COLO829 (cell line): ENCODE measurements at places on chromosomes 16 and 17.

DNA sequence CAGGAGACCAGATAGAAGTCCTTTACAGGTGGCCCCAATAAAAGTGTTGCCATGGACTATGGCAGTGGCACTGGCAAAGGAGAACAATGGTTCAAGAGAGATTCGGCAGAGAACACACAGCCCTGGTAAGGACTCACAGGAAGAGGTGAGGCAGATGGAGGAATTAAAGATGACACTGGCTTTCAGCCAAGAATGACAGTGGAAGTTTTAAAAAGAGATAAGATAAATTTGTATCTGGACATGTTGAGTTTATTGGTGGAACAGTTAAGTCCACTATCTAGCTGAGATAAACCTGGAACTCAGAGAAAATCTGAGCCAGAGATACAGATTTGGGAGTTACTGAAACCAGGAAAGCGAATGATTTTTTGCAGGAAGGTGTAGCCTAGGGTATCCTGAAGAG is 20.1 kb downstream of the CMC2 start:
- no peak for DNase-seq

DNA sequence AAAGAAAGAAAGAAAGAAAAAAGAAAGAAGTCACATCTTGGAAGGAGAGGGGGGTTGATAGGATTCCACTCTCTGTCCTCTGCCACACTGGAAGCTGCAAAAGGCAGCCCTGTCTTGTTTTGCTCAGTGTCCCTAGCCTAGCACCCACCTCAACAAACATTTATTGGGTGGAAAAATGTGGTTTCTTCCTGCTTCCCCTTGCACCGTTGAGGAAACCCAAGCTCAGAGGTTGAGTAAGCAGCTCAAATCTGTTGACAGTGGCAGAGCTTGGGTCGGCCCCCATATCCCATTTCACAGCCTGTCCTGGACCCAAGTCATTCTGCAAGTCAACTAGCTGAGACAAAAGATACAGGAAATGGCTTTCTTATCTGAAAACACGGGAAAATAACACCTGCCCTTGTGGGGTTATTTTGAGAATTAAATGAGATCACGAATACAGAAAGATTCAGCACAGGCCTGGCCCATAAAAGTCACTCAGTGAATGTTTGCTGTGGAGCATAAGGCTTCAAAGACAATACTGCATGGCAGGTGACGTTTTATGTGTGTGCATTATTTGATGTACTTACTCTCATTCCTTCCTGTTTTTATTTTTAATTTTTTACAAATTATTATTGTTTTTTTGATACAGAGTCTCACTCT is 63.6 kb downstream of the SCNN1B start:
- DNase-seq = no peak

- DNase-seq = no peak
These were observed 82.0 kb downstream of the TTC19 start for GRCh38 chr17:16081507-16082087.

GRCh38 chr16:84924331-84925091 is 86.8 kb downstream of the ZDHHC7 start:
- DNase-seq = no peak

GRCh38 chr16:66134875-66135274 is 231.6 kb upstream of the CDH5 start:
- DNase-seq = no peak

GRCh38 chr17:81891303-81891552 is 158 bp downstream of the ALYREF start:
- no peak for DNase-seq

- DNase-seq = no peak
These were observed 4.0 kb upstream of the PHKG2 start for GRCh38 chr16:30744183-30744582.
